ENCODE measurements at places on chromosomes 16 and 17.
A peak's percentile ranks its signal among the peaks of the same experiment; 100 is the strongest.

- no peak for DNase-seq
These were observed 8.9 kb downstream of the C17orf78 start for GRCh38 chr17:37384560-37385149.

GRCh38 chr17:37043201-37043600, 94.4 kb downstream of the AATF start:
- no peak for DNase-seq

DNA sequence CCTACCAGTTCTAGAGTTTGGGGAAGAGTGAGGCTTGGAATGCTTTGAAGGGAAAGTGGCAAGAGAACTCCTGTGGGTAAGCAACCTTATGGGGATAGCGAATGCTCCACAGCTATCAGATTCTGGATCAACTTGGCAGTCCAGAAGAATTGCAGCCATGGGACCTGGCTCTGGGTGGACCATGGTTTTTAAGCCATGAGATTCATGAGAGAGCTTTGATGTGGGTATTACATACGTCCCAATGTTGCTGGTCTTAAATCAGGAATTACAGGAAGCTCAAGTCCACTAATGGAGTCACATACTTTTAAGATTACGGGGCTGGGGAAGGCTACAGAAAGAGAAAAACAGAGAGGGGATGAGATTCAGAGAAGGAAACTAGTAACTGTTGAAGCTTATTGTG, 142.5 kb upstream of the ELAC2 start:
- DNase-seq = no peak

DNA sequence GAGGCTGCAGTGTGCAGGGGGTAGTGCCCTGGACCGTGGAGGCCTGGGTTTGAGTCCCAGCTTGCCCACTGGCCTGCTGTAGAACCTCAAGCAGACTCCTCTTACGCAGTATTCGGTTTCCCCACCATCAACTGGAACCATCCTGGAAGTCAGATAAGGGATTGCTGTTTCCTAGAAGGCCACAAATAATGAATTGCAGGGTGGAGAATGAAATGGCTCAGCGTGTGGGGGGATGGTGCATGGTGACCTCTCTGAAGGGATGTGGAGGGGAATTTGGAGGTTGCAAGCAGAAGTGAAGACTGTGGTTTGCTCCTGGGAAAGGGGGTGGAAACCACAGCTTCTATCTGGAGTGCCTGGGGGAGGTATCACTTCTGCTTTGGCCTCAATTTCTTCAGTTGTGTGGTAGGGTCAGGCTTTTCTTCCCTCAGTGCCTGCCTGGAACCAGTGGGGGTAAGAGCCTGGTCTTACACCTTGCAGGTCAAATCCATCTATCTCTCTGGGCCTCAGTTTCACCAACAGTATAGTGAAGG, 1.7 kb downstream of the ADGRG5 start:
- DNase-seq = no peak

DNA sequence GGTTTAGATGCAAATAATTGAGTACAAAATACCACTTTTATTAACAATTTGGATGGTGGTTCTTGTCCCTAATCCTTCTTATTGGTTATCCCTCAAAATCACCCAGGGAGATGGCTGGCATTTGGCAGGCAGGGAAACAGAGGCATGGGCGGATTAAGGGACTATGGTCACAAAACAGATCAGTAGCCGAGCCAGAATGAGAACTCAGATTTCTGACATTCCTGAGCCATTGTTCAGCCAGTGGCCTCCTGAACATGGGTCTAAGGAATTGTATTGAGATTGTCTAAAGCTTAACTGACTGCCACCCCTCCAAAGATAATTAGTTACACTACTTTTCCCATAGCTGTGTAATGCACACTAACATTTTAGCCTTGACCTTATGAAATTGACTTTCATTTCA, 88.4 kb downstream of the CHD9NB start:
- DNase-seq = peak; percentile 42

DNA sequence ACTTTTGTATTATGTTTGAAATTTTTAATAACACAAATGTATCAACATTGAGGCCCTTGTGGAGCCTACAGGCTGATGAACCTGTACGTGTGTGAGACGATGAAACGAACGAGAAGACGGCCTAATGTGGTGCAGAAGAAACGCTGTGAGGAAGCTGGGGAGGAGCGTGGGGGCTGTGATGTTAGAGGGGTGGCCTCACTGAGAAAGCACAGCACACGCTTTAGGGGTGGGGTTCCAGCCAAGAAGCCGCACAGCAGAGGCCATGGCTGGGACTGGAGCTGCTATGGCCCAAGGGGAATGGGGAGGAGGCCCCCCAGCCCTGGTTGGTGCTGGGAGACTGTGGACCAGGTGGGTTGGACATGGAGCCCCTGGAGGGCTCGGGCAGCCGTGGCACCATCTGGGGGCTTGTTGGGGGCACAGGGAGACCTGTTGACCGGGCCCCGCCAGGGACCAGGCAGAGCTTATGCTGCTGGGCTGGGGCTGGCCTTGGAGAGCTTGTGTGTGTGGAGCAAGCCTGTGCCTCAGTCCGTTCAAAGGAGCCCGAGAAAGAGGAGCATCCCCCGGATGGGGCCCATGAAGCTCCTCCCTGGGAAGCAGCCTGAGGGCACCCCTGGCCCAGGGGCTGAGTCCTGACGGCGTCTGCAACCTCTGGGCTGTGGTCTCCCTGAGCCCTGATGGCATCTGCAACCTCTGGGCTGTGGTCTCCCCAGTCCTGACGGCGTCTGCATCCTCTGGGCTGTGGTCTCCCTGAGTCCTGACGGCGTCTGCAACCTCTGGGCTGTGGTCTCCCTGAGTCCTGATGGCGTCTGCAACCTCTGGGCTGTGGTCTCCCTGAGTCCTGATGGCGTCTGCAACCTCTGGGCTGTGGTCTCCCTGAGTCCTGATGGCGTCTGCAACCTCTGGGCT, 44.7 kb downstream of the METRNL start:
- DNase-seq = no peak

DNA sequence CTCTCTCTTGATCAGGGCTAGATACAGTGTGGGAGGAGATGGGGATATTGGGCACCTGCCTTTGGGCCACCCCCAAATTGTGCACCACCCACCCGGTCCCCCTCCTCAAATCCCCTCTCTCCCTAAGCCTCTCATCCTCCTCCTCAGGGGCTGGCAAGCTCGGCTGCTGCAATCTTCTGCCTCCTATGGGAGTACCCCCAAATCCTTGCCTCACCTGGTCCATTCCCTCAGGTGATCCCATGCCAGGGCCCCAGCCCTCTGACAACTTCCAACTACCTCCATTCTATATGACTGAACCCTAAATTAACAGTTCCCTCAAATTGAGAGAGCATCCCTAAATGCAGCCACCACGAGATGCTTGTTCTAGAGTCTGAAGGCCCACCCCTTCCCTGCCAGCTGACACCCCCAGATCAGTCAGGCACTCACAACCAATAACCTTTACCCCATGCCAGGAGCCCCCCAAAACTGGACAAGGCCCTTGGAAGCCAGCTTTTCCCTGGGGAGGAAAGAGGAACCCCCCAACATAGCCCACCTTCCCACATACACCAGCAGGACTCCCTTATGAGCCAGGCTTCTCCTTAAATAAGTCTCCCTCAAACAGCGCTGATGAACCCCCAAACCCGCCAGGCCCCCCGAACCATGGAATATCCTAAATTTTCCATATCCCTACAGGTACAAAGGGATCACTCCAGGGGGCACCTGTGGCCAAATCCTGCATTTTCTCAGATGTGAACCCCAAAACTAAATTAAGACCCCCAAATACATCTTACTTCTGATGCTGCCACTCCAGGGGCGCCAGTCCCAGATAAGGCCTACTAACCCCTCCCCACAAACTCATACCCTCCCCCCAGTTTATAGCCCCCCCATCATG, 3.2 kb downstream of the DLG4 start:
- no peak for DNase-seq

DNA sequence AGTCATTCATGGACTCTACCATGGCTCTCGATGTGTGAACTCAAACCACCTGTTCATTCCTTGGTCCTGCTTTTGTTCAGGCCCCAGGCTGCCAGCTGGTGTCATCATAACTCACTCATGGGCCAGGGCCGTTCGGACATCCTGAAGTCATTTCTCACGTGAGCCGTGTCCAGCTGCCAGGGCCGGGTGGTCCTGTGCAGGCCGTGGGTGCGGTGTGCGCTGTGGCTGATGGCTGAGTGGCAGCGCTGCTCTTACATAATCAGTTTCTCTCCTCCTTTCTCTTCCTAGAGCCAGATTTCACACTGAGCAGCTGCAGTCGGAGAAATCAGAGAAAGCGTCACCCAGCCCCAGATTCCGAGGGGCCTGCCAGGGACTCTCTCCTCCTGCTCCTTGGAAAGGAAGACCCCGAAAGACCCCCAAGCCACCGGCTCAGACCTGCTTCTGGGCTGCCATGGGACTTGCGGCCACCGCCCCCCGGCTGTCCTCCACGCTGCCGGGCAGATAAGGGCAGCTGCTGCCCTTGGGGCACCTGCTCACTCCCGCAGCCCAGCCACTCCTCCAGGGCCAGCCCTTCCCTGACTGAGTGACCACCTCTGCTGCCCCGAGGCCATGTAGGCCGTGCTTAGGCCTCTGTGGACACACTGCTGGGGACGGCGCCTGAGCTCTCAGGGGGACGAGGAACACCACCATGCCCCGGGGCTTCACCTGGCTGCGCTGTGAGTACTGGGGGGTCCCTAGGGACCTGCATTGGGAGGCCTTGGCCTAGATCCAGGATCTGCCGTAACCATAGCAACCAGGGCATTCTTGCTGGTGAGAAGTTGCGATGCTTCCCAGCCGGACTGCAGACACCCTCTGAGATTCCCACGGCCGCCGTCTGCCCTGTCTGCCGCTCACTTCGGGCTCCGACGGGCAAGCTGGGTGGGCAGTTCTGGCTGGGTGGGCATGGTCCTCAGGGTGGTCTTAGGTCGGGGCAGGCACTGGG, at the start of gene IL34:
TSS of gene IL34 (plus strand) at position 300 of the 982 bp plus-strand sequence. CDS start at position 689, 389 bp downstream.
- no peak for DNase-seq

- DNase-seq = peak; percentile 58
These were observed 948.7 kb downstream of the KCNJ2 start for GRCh38 chr17:71118039-71118438.

DNA sequence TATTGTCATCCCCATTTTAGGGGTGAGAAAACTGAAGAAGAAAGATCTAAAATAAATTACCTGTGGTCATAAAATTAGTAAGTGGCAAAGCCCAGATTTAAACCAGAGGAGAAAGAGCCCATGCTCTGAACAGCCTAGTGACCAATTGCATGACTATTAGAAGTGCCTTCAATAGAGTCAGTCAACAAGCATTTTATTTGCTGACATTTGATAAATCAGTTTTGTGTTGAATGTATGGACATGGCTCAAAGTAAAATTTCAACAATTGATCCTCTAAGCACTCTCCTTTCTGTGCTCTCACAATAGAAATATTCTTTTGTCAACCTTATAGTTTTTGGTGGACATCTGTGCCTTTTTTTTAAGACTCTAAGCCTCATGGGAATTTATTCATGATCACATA, 572.9 kb upstream of the SOX9 start:
- no peak for DNase-seq

GRCh38 chr16:30997725-30998711, 12.4 kb downstream of the STX1B start:
- peak; percentile 93 for DNase-seq

DNA sequence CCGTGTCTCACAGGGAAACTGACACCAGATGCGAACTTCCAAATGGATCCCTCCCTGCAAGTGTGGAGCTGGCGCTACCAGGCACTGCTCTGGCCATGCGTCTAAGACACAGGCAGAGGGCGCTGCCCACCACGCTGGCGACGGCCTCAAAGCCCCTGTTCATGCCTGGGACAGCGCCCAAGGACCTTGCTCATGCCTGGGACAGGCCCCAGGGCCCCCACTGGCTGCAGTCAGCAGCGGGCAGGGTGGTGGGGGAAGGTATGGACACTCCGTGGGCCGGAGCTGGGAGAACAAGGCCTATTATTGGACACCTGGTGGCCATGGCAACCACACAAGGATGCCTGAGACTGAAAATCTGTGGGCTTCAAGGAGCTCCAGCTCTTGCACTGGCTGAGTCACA, 8.8 kb downstream of the ZG16B start:
- peak; percentile 78 for DNase-seq

DNA sequence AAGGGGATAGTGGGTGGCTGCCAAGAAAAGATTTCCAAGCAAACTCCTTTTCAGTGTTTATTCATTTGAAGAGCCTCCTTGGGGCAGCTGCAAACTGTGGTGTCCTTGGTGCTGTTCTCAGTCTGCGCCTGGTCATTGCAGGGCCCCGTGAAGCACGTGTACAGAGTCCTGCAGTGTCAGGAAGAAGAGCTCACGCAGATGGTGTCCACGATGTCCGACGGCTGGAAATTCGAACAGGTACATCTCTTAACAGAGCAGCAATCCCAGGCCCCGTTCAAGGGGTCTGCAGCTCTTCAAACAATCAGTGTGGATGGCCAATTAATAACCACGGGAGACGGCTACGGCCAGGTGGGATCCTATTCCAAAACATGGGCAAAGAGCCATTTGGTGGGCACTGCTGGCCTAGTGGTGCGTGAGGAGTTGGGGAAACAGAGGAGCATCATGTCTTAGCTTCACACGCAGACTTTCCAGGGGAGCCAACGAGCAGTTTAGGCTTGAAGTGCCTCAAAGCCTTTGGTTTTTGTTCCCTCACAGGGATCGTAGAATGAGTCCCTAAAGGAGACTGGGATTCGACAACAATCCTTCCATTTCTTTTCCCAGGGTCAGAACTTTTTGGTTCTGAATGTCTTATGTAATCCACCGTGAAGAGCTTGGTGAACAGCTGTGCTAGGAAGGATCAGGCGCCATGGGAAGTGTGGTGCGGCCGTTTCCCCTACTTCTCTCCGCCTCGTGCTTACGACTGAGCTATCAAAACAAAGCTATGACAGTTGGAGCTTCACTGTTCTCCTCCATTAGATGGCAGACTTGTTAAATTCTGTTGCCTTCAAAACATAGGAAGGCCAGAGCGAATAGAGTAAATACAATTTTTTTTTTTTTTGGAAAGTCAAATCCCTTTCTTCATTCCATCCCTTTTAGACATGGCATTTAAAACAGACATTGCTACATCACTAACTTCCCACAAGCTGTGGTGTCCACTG, 12.6 kb downstream of the KCTD2 start:
- peak; percentile 64 for DNase-seq

DNA sequence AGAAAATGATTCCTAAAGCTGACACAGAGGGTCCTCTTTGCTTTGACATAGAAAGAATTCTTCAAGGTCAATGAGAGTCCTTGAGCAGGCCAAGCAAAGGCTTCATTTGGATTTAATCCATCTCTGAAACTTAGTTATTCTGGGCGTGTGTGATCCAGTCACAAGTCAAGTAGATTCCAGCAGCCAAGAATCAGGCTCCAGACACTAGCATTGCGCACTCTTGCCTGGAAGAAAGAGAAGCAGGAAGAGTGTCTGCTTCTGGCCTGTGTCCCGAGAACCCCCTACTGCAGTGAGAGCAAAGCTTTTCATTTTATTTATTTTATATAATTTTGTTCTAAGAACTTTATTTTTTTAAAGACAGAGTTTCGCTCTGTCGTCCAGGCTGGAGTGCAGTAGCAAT, 88.2 kb upstream of the CACNG5 start:
- DNase-seq = no peak

GRCh38 chr16:4435337-4436067, 9.8 kb downstream of the DNAJA3 start:
- DNase-seq = no peak
